ENCODE measurements at places on chromosomes 5 and 9.

DNA sequence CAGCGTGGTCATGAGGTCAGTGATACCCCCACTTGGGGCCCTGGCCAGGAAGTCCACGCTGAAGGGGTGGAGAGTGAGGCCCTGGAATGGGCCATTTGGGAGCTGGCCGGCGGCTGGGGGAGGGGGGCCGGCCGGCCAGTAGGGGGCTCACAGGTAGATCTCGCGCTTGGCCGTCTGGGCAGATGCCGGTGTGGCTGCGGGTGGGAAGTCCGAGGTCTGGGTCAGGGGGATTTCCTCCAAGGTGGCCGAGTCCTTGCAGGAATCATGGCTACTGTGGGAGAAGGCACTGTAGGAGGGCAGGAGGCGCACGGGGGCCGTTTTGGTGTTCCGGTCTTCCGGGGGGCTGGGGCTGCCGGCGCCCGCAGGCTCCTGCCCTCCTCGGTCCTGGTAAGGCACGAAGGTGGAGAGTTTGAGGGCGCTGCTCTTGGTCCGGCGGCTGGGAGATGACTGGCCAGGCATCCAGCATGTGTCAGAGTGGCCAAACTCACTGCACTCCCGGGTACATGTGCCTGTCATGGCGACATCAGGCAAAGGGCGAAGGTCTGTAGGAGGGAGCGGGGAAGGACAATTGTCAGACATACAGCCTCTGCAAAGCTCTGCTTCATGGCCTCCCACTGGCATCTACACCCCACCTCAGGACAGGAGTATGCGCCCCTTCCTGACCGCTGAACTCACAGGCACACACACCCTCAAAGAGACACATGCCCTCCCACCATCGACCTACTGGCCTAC lies 24.1 kb downstream of the PCDH1 start:
- DNase-seq = no peak

DNA sequence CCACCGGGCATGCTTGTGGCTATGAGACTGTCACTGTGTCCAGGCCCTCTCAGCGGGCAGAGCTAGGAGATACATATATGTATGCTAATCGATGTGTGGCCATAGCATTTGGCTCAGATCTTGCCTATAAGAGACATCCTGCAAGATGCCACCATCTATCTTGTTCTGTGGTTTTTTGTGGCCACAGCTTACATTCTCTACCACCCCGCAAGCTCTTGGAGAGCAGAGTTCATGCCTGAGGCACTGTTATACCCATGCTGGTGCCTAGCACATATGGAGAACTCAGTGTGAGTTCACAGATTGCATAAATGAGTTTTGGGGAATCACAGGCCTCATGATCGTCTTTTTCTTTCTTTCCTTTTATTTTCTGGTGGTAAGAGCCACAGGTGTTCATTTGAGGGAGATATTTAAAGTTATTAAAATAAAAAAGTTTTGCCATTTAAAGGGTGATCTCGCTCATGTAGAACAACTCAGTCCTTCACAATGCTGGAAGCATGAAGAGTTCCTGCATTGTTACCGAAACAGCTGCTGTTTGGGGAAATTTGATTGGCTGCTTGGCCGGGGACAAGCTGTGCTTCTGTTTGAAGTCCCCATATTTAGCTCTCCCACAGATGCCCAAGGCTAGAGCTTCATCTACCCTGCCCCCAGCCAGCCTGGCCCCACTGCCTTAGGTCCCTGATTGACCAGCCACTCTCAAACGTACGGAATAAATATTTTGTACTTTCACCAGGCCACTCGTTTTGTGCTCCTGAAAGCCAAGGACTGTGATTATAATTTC lies 169.2 kb upstream of the MAP1B start:
- no peak for DNase-seq

DNA sequence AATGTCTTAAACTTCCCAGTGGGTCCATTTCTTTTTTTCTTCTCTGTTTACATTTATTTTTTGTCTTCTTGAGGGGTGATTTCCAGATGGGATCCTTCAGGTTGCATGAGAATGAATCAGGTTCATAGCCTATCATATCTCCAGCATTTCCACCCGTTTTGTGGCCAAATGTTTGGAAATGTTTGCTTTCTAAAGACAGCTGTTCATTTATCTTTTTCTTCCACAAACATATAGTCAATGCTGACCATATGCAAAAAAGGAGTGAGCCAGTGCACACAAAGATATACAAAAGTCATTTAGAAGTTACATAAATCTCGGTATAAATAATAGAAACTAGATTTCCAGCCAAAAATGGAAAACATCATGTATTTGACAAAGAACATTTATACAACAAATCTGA lies 71.6 kb upstream of the STC2 start:
- no peak for DNase-seq

DNA sequence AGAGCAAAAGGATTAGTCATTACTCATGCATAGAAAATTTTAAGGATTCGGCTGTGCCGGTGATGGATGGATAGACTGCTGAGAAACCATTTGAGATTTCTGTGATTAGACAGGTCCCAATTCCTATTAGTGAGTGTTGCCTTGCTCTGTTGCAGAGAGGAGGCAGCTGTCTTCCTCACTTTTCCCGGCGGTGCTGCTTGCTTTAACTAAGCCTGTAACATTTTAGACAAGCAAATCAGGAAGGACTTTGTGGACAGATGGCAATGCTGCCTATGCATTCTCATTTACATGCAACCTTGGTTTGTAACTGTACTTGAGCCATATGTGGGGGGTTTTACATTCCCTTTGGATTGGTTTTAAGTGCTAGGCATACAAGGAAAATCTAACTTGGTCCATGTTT lies 1176.3 kb downstream of the CDH18 start:
- no peak for DNase-seq

DNA sequence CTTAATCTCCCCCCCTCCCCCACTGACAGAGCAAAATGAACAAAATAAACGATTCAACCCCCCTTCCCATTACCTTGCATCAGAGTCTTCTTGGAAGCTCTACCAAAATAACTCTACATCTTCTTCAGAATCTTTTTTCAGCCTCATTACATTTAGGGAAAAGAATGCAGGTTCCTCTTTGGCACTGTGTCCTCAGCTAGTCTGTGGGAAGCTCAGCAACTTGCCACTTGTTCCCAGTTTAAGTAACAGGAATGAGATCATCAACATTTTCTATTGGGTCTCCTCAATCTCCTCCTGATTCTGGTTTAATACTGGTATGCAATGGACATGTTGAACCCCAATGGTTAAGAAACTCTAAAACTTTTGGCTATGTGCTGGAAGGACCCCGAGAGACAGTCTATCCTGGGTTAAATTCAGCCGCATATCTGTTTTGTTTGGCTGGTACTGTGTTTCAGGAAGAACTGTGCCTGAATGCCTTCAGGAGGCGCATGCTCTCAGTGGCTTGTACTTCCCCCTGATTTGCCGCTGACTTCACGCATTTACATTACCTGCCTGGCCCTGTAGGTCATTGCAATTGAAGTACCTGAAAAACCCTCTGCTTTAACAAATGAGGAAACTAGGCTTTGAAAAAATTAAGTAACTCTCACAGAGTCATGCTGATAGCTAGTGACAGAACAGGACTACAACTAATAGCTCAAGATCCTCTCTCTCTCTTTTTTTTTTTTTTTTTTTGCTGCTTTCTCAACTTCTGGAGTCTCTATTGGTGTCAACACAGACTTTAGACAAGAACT lies 78.1 kb upstream of the HMHB1 start:
- DNase-seq = no peak

- DNase-seq = no peak
Observed at GRCh38 chr5:10297646-10298204, 10.0 kb downstream of the CMBL start.

Data from central memory CD4-positive, alpha-beta T cell (primary cell).